ENCODE measurements at places on chromosomes 5 and 9.

GRCh38 chr5:98749046-98749445 is 24.4 kb upstream of the RGMB start:
- H3K4me3 ChIP-seq = no peak overlapping the region
- no peaks in the 10 kb centered on the region for H3K27me3 ChIP-seq
- no peaks in the 10 kb centered on the region for H3K4me1 ChIP-seq
- no peaks in the 10 kb centered on the region for H3K36me3 ChIP-seq

- no peaks in the 10 kb centered on the region for H3K4me1 ChIP-seq
- H3K27ac ChIP-seq = no peak overlapping the region
- H3K27me3 ChIP-seq = peaks cover 3% of the 10 kb centered on the region
- H3K4me3 ChIP-seq = no peak overlapping the region
- H3K36me3 ChIP-seq = no peaks in the 10 kb centered on the region
- no peak for DNase-seq
Observed at GRCh38 chr5:14879393-14879792, 7.8 kb upstream of the ANKH start.

DNA sequence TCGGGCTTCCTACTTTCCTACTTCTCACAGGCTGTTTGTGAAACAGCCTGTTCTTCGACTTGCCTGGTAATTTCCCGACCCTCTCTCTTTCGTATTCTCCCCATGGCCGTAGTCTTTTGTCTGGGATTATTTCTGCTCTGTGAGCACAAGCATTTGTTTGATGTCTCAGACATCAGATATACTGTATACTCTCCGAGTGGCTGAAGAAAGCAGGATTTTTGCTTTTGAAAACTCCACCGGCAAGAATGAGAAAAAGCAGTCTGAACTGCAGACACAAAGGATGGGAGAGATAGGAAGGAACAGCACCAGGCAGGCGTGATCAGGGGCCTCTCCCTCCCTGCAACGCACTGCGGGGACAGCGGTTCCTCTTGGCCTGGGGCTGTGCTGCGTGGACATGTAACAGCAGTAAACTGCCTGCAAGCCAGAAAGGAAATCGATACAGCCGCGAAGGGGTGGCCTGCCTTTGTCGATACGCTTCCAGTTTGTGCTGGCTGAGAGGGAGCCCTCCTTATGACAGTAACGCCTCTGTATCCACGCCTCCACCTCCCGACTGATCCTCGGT is 313.9 kb upstream of the TLE4 start:
- no peaks in the 10 kb centered on the region for H3K36me3 ChIP-seq
- H3K27ac ChIP-seq = no peak overlapping the region
- H3K4me1 ChIP-seq = no peaks in the 10 kb centered on the region
- H3K27me3 ChIP-seq = no peaks in the 10 kb centered on the region

DNA sequence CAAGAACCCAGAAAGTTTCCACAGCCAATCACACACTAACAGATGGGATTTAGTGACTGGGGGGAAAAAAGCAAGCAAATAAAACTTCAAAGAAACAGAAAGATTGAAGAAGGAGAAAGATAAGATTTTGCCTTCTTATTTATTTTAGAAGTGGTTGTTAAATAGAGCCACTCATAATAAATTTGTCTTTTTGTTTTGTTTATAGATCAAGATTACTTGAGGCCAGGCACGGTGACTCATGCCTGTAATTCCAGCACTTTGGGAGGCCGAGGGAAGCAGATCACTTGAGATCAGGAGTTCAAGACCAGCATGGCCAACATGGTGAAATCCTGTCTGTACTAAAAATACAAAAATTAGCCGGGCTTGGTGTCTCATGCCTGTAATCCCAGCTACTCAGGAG is 94.9 kb upstream of the RANBP3L start:
- H3K36me3 ChIP-seq = no peaks in the 10 kb centered on the region
- H3K27ac ChIP-seq = no peak overlapping the region
- H3K27me3 ChIP-seq = peaks cover 2% of the 10 kb centered on the region
- DNase-seq = no peak
- no peak overlapping the region for H3K4me3 ChIP-seq
- H3K4me1 ChIP-seq = no peaks in the 10 kb centered on the region

GRCh38 chr5:106094204-106094607 is 1576.5 kb downstream of the EFNA5 start:
- H3K36me3 ChIP-seq = no peaks in the 10 kb centered on the region
- no peaks in the 10 kb centered on the region for H3K4me1 ChIP-seq
- H3K27me3 ChIP-seq = no peaks in the 10 kb centered on the region
- no peak overlapping the region for H3K4me3 ChIP-seq
- peak; percentile 2 for DNase-seq

GRCh38 chr9:79573412-79573923 is 1.7 kb downstream of the TLE4 start:
- no peaks in the 10 kb centered on the region for H3K4me1 ChIP-seq
- H3K36me3 ChIP-seq = no peaks in the 10 kb centered on the region
- no peak for DNase-seq

DNA sequence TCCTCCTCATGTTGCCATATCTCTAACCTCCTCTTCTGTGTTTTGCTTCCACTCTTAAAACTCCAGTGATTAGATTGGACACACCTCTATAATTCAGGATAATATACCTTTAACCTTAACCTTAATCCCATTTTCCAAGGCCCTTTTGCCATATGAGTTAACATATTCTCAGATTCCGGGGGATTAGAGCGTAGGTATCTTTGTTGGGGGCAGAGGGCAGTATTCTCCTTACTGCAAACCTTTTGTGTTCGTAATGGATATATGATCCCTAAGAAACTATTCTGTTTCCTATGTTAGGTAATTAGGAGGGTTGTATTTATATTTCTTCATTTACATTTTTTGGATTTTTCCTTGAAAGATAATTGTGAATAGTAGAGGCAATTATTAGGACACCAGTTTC is 99.5 kb downstream of the VPS13A start:
- no peak overlapping the region for H3K27ac ChIP-seq
- H3K36me3 ChIP-seq = no peaks in the 10 kb centered on the region
- H3K4me3 ChIP-seq = no peak overlapping the region
- H3K27me3 ChIP-seq = no peaks in the 10 kb centered on the region

DNA sequence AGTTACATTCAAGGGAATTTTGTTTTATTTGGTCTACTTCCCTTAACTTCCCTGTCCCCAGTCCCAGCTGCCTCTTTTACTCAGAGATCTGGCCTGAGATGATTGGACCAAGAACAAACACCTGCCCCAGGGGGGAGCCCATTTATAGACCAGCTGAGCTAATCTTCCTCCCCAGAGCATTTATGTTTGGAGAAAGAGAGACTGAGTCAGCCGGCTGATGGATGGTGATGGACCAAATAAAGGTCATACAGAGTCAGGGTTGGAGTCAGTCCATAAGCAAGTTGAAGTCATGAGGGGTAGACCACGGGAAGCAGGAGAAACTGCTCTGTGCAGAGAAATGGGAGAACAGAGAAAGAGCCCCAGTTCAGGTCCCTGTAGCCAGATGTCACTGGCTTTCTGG is 77.7 kb downstream of the TMEM174 start:
- no peaks in the 10 kb centered on the region for H3K27me3 ChIP-seq
- H3K4me3 ChIP-seq = no peak overlapping the region
- no peaks in the 10 kb centered on the region for H3K36me3 ChIP-seq
- no peak for DNase-seq
- H3K27ac ChIP-seq = no peak overlapping the region
- H3K4me1 ChIP-seq = no peaks in the 10 kb centered on the region

DNA sequence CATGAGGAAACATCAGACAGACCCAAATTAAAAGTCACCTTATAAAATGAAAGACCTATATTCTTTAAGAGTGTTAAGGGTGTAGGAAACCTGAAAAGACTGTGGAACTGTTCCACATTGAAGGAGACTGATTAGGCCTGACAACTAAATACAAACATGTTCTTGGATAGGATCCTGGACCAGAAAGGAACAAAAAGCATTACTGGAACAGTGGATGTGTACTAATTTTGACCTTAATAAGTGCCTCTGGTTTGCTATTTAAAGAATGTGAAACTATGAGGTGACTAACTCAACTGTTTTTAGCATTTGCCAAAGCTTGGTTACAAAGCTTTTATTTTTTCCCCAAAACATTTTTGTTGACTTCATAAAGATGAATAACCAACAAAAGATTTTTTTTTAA is 340.6 kb downstream of the CAAP1 start:
- no peaks in the 10 kb centered on the region for H3K4me1 ChIP-seq
- no peak overlapping the region for H3K4me3 ChIP-seq
- H3K36me3 ChIP-seq = no peaks in the 10 kb centered on the region
- H3K27ac ChIP-seq = no peak overlapping the region

DNA sequence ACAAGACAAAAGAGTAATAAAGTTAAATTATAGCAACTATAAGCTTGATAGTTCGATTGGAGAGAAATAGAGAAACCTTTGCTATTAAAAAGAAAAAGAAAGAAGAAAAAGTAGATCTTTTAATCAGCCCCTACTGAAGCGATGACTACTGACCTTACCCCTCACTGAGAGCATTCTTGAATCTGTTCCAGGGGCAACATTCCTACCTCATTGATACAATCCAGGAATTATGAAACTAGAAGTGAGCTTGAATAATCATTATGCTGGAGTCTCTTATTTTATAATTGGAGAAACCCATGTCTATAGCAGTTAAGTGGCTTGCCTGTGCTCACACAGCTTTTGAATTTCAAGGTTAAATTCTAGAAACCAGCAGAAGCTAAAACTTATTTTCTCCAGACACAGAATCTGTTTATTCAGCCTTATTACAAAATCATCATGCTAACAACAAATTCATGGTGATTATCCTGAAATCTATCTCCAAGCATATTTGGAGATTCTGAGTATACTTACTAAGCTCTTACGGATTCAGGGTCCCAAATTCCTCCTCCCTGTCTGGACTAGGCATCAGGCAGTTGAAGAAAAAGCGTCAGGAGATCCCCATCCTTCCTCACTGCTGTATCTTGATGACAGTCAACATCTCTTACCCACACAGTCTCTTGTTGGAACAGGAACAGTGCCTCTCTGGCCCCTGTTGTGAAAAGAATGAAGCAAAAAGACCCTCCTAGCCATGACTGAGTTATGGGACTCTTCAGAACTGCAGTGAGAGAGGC is 547.6 kb upstream of the WWC1 start:
- no peaks in the 10 kb centered on the region for H3K4me1 ChIP-seq
- no peak overlapping the region for H3K4me3 ChIP-seq
- H3K27ac ChIP-seq = no peak overlapping the region
- H3K27me3 ChIP-seq = no peaks in the 10 kb centered on the region
- DNase-seq = no peak

- H3K27me3 ChIP-seq = no peaks in the 10 kb centered on the region
- no peaks in the 10 kb centered on the region for H3K4me1 ChIP-seq
- H3K27ac ChIP-seq = no peak overlapping the region
- no peak overlapping the region for H3K4me3 ChIP-seq
- no peaks in the 10 kb centered on the region for H3K36me3 ChIP-seq
- DNase-seq = no peak
Observed at GRCh38 chr5:91243852-91244251, 139.3 kb downstream of the ARRDC3 start.

DNA sequence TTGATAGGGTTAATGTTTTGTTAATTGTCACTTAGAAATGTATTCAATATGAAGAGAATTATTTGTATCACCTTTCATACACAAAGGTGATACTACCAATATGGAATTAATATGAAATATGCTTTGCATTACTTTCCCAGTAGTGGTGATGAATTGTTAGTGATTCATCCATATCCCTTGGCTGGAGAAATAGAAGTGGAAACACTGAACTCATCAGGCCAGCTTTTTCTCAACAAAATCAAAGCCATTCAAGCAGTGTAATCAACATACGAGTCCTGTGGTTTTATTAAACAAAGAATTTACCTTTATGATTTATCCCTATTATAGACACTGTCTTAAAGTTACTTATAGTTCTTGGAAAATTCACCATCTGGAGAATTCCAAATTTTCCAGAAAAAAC is 264.0 kb upstream of the MEF2C start:
- H3K27ac ChIP-seq = no peak overlapping the region
- no peaks in the 10 kb centered on the region for H3K36me3 ChIP-seq
- no peak for DNase-seq
- no peaks in the 10 kb centered on the region for H3K4me1 ChIP-seq
- H3K4me3 ChIP-seq = no peak overlapping the region
- no peaks in the 10 kb centered on the region for H3K27me3 ChIP-seq

GRCh38 chr5:174343826-174344225 is 298.3 kb downstream of the NSG2 start:
- no peak overlapping the region for H3K4me3 ChIP-seq
- DNase-seq = no peak
- no peak overlapping the region for H3K27ac ChIP-seq
- peaks cover 16% of the 10 kb centered on the region for H3K27me3 ChIP-seq
- H3K4me1 ChIP-seq = no peaks in the 10 kb centered on the region

DNA sequence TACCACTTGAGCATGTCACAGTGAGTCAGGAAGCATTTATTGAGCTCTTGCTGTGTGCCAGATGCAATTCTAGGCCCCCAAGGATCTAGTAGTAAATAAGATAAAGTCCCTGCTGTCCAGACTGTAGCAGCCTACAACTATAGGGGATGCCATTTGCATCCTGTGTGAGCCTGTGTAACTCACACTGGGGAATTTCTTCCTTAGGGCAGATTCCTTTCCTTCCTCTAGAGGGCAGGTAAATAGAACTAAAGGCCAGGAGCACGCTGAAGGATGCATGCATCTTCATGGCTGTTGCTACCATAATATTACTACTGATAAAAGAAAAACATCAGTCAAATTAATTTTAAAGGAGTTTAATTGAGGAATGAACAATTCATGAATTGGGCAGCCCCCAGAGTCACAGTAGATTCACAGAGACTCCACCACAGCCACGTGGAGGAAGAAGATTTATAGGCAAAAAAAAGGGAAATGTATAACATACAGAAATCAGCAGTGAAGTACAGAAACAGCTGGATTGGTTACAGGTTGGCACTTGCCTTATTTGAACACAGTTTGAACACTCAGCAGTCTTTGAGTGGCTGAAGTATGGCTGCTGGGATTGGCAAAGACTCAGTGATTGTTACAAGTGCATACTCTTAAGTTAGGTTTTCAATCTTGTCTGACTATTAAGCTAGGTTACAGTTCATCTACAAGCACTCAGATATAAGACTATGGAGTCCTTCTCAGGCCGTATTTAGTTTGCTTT is 98.9 kb downstream of the ACTL7B start:
- no peak overlapping the region for H3K4me3 ChIP-seq
- no peaks in the 10 kb centered on the region for H3K4me1 ChIP-seq
- DNase-seq = no peak
- no peak overlapping the region for H3K27ac ChIP-seq
- no peaks in the 10 kb centered on the region for H3K27me3 ChIP-seq
- H3K36me3 ChIP-seq = no peaks in the 10 kb centered on the region

DNA sequence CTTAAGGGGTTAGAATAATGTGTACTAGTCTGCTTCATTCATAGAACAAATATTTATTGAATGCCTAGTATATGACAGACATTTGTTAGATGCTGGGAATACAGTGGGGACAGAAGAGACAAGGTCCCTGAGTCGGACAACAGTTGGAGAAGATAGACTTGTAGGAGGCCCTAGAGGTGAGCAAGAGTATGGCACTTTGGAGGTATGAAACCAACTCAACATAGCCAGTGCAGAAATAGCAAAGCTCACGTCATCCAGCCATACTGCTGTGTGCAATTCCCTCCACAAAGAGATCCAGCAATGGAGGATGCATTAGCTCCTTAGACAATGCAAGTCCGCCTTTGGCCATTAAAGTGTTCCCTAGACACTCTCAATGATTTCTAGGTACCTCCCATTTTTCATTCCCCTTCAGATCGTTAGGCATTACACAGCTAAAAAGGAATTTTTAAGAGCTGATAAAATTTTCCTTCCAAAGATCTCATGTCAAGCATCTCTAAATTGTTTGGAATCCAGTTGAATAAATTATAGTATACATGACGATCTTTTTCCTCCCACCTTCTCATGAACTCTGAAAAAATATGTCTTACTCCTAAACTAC is 1949.6 kb upstream of the WWC1 start:
- no peaks in the 10 kb centered on the region for H3K27me3 ChIP-seq
- no peak overlapping the region for H3K27ac ChIP-seq
- no peaks in the 10 kb centered on the region for H3K4me1 ChIP-seq
- no peak overlapping the region for H3K4me3 ChIP-seq
- no peak for DNase-seq

- no peak overlapping the region for H3K4me3 ChIP-seq
- H3K27me3 ChIP-seq = no peaks in the 10 kb centered on the region
- no peaks in the 10 kb centered on the region for H3K4me1 ChIP-seq
- H3K36me3 ChIP-seq = no peaks in the 10 kb centered on the region
Observed at GRCh38 chr9:89923961-89924504, 319.2 kb downstream of the GADD45G start.
